ENCODE measurements at places on chromosomes 1 and 21.

DNA sequence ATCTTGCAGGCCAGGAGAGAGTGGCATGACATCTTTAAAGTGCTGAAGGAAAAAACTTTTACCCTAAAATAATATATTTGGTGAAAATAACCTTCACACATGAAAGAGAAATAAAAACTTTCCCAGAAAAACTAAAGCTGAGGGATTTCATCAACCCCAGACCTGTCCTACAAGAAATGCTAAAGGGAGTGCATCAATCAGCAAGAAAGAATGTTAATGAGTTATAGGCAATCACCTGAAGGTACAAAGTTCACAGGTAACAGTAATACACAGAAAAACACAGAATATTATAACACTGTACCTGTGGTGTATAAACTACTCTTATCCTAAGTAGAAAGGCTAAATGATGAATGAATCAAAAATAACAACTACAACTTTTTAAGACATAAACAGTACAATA lies 249.2 kb upstream of the PKN2 start:
- ATAC-seq = no peak

DNA sequence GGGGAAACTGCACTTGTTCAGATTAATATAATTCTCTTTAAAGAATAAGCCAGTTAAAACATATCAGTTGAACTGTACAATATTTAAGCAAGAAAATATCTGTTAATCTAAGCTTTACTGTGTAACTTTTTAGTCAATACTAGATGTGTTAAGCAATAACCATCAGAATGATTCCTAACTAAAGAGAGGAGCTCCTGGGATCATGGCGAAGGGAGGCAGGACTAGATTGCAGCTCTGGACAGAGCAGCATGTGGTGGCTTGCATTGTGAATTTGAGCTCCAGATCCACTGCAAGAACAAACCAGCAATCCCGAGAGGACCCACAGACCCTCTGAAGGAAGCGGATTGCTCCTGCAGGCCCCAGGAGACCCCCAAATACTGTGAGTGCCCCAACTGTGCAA lies 21.9 kb downstream of the LYST start:
- ATAC-seq = no peak

DNA sequence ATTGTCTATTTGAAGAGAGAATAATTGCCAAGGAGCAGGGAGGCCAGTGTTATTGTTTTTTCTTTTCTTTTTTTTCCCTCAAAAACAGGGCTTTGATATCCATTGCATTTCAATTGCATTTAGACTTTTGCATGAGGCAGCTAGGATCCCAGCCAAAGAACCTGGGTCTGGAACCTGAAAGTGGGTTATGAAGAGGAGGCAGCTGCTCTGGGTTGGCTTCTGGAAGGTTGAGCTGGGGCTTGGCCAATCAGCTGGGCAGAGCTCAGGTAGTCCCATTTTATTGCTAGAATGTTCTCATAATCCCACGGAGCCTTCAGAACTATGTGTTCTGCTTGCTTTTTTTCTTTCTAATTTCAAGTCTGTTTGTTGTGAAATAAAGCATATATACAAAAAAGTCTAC lies 218.9 kb downstream of the CAMTA1 start:
- ATAC-seq = no peak

- no peak for ATAC-seq
These were observed 72.2 kb upstream of the HMCN1 start for GRCh38 chr1:185661971-185662370.

DNA sequence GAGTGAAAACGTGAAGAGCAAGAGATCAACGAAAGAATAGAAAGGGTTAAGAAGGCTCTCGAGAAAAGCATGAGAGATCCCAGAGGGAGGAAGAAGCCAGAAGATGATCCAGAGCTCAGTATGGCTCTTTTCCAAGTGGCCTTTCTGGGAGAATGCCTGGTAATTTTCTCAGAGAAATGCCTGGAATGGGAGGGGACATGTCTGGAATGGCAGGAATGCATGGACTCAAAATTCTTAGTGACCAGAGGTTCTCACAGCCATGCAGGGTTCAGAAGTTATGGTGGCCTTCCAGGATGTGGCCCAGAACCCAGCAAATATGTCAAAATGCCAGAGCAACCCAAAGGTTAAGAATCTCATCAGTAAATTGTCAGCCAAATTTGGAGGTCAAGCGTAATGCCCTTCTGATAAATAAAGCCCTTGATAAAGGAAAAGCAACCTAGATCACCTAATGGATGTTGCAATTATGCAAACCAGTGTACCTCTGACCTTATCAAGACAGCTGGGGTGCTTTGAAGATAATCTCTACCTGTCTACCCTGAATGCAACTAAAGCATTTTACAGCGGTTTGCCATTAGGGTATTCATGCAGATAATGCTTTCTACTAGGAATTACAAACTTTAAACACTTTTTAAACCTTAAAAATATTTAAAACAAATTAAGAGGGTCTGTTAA lies 53.1 kb downstream of the NBPF6 start:
- peak; percentile 79 for ATAC-seq

- no peak for ATAC-seq
These were observed 56.0 kb downstream of the CLIC6 start for GRCh38 chr21:34724857-34725195.

GRCh38 chr1:169724168-169724567 lies 9.7 kb downstream of the SELE start:
- ATAC-seq = peak; percentile 22

DNA sequence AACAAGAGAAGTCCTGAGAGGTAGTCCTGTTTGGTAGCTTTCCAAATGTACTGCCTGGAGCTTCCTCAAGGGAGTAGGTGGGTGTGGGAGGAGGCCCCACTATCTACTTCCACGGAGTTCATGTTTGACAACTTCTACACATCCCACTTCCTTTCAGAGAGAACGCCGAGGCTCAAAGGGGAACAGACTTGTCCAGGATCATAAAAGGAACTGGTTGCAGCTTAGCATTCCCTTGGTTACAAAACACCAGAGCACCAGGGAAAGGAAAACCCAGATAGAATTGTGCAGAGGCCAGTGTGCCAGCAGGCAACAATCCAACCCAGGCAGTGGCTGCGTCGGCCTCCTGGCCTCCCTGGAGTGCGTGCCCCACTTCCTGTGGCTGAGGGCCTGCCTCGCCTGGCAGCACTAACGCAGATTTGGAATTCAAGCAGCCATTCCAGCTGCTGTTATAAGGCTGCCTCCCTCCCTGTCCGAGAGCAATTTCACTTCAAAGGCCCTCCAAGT lies 4.2 kb upstream of the RAP1GAP start:
- ATAC-seq = peak; percentile 69

GRCh38 chr1:31567956-31568570 lies 8.3 kb upstream of the TINAGL1 start:
- no peak for ATAC-seq

DNA sequence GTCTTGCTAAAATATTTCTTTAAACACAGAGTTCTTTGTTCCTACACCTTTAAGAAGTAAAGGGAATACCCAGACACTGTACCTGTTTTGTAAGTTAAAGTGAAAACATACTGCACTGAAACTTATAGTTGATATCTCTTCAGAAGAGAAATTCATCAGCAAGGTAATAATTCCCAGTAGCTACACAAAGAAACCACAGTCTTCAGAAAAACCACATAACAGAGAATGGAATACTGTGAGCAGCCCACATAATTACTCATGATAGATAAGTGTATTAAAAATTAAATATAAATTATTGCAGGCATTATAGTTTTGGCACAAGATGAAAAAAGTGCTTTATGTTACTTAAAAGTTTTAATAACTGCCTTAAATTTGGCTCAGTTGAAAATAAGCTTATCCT lies 276.6 kb downstream of the SETD4 start:
- no peak for ATAC-seq

DNA sequence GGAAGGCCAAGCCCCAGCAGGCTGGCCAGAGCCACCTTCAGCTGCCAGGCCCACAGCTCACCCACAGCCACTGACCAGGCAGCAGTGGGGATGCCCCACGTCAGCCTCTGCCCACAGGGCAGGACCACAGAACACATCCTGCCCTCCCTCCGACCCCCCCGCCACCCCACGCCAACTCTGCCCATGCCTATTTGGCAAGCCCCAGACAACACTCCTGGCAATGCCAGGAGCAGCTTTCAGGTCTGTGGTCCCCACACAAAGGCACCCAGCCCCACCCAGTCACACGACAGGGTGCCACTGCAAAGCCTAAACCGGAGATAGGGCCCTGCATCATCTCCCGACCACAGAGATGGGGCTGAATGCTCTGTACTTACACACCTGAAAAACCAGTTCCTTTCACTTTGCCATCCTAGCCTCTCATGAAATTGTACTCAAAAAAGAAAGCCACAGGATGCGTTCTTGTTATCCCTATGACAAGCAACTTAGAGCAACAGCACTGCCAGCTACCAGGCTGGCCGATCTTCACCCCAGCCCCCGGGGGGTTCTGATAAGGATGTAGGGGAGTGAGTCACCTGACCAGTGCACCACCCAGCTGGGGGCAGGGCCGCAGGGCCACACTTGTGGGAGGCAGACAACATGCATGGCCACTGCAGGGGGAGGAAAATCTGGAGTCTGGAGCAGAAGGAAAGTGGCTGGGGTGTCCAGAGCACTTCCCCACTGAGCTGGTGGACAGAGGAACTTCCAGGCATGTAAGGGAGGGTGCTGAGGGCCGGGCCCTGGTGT lies 36.2 kb downstream of the UBE2G2 start:
- ATAC-seq = peak; percentile 33

DNA sequence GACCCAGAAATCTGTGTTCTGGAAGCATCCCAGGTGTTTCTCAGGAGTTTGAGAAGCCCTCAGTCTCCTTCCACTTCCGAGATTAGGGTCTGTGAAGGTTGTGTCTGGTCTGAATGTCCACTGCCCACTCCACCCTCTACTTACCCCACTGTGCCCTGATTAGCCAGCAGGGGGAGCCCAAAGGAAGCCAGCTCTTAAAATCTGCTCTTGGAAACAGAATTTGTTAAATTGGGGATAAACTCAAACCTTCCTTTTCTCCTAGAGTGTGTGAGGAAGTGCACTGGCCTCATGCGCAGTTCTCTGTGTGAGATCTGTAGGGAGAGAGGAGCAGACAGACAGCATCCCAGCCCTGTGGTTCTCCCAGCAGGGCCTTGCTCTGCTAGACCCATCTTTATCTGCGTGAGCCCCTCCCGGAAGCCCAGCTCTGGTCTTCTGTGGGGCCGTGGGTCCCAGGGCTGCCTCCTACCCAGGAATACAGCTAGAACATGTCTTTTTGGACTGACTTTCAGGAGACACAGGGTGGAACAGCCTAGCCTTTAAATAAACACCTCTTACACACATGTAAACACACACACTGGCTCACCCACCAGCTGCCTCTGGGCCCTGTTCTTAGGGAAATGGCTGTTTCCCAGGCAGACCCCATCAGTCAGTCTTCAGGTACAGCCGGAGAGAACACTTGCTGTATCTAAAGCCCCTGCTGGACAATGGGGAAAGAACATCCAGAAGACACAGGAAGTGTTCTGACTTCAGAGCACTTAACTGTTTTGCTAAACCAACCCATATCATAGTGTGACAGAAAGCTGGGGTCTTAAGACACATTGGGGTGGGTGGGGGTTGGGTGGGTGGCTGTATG lies 52.2 kb downstream of the SMYD2 start:
- peak; percentile 72 for ATAC-seq

- ATAC-seq = peak; percentile 93
These were observed at the start of gene GPATCH3 for GRCh38 chr1:26900001-26900814. GPATCH3 (minus strand) TSS chr1:26900467; CDS start chr1:26900442, 25 bp downstream.

- ATAC-seq = no peak
These were observed 83.3 kb downstream of the KCNJ15 start for GRCh38 chr21:38340131-38340530.

GRCh38 chr1:171532520-171532919 lies 47.2 kb downstream of the PRRC2C start:
- ATAC-seq = no peak

DNA sequence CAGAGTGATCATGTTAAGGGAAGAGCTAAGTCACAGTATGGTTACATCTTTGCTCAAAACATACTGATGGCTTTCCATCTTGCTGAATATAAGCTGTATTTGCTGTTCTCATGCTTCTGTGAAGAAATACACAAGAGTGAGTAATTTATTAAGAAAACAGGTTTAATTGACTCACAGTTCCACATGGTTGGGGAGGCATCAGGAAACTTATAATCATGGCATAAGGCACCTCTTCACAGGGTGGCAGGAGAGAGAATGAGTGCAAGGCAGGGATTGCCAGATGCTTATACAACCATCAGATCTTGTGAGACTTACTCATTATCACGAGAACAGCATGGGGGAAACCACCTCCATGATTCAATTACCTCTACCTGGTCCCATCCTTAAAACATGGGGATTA lies 24.4 kb upstream of the RGS5 start:
- no peak for ATAC-seq

- no peak for ATAC-seq
These were observed 28.7 kb upstream of the TRAPPC10 start for GRCh38 chr21:43983390-43983789.

GRCh38 chr1:30929135-30929889 lies 20.8 kb upstream of the SDC3 start:
- ATAC-seq = peak; percentile 74

GRCh38 chr1:84998642-84999280 lies 1.8 kb upstream of the MCOLN2 start:
- no peak for ATAC-seq

DNA sequence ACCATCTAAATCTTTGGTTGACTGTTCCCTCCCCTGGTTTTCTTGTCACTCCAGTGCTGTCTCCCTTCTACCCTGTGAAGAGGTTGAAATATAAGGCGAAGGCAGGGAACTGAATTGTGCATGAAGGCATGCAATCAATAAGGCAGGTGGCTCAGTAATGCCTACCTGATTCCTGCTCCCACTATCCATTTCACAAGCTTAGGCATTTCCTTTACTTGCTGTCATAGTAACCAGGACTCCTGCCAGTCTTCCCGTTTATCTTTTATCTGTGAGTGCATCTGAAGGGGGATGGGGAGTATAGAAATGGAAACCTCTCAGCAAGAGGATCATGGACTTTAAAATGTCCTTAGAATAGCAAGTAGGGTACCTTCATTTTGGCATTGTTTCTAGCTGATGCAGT lies 40.5 kb downstream of the MRPS6 start:
- ATAC-seq = no peak

DNA sequence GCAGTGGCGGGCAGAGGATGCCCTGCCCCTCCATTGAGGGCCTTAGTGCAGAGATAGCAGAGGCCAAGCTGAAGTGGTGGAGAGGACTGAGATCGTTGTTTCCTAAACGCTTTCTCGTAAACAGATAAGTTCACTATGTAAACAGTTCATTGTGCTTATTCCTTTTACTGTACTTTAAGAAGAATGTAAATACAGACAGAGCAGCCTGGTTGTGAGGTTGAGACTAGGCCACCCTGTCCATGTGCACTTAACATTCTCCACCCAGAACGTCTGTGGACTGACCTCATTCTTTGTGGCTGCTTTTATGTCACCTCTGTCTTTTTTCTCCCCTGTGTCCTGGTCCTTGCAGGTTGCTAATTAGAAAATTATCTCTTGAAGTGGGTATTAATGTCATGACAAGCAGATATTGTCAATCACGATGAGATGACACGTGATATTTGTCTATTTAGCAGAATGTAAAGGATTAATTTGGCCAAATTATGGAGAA lies 8.5 kb downstream of the CENPS start:
- ATAC-seq = no peak

GRCh38 chr1:163068716-163069115 lies 445 bp upstream of the RGS4 start:
- ATAC-seq = peak; percentile 44

- ATAC-seq = peak; percentile 46
These were observed 755 bp upstream of the THRAP3 start for GRCh38 chr1:36223381-36223995.
